SK-N-MC (cell line): ENCODE measurements at places on chromosomes 3 and 15.

DNA sequence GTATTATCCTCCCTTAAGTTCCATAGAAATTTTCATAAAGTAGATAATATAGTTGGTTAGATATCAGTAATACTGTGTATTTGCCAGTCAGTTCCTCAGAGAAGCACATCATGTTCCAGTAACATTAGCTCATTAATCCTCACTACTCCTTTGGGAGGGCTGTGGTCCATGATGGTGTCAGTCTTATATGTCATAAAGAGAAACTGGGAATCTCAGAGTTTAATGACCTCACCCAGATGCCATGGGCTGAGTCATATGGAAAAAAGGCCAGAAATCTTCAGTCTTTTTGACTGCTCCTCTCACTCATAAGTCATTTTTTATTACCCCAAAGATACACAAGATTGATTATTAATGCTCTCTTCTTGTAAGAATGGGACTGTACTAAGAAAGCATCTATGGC is 188.6 kb downstream of the CHL1 start:
- DNase-seq, result no peak

DNA sequence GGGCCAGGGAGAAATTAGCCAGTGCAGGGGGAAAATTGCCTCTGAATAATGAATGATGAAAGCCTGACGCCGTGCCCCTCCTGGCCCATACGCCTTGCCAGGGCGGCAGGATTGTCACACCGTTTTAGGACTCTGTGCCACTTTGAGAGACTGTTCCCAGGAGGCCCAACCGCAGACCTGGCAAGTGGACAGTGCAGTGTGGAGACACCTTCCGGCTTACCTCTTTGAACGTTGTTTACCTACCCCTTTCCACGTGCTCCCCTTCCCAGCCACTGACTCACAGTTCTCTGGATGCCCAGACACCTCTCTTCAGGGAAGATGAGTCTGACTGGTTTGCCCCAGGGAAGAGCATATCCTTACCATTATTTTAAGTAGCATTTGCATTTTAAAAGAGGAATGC is 84.0 kb upstream of the PXYLP1 start:
- no peak for DNase-seq

DNA sequence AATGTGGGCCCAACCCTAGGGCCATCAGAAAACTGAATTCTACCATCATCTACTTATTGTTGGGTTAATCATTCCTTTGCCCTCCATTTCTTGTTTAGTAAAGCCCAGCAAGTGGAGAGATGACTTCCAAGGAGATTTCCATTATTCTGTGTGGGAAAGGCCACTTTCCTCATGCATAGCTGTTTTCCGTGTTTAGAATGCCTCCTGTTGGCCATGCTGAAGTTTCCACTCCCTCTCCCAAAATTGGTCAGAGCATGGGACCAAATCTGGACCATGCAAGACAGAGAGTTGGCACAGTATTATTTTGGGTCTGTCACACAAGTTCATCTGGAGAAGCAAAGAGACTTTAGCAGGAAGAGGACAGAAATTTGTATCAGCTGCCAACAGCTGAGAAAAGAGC is 15.3 kb upstream of the SUSD5 start:
- no peak for DNase-seq

DNA sequence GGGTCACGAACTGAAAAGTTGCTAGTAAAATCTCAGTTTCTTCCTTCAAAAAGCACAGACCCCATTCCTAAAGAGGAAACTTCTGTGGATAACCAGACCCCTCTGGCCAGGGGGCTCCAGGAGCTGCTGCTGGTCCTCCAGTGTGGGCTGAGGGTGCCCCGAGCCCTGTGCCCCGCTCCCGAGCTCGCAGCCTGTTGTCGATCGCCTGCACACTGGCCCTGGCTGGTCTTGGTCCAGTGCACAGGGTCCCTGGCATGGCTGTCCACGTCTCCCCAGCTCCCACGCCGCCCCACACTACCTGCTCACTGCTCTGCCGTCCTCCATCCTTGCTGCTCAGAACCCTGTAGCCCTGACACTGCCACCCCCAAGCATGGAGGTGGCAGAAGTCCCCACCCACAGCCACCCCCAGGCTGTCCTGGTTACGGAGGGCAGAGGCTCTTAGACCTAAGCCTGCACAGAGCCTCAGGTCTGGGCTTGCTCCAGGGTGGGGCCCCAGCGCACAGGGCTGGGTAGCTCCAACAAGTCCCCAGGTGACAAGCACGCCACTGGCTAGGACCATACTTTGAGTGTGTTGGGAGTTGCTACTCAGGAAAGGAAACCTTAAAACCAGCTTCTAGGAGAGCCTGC is 87.0 kb downstream of the PLXNA1 start:
- DNase-seq, result no peak

- no peak for DNase-seq
Observed at GRCh38 chr3:20080956-20081554, 40.8 kb downstream of the KAT2B start.

- DNase-seq, result no peak
Observed at GRCh38 chr15:98760112-98760826, 111.9 kb downstream of the IGF1R start.

- DNase-seq, result no peak
Observed at GRCh38 chr15:36658898-36659639, 79.6 kb downstream of the CDIN1 start.

GRCh38 chr3:71131375-71132314 is 451.9 kb downstream of the FOXP1 start:
- no peak for DNase-seq

- DNase-seq, result no peak
Observed at GRCh38 chr3:103181160-103181559, 746.3 kb downstream of the ZPLD1 start.

GRCh38 chr15:100141311-100142001 is 200.3 kb downstream of the ADAMTS17 start:
- no peak for DNase-seq

DNA sequence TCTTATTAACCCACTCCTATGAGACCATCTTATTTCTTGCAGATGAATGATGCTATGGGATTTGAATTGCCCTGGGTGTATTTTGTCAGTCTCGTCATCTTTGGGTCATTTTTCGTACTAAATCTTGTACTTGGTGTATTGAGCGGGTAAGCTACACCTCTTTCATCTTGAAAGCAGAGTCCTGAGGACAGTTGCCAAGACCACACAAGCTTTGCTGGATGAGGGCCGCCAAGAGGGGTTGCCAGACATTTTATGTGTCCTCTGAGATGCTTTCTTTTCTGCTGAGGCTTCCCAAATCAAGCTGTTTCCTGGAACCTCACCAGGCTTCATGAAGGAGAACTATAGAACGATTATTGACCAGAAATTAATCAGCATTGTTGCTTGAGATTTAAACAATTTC is 173.2 kb downstream of the CHDH start:
- DNase-seq, result no peak

- no peak for DNase-seq
Observed at GRCh38 chr15:34240537-34240936, 15.7 kb downstream of the EMC4 start.

- DNase-seq, result no peak
Observed at GRCh38 chr15:101560722-101561583, 71.4 kb upstream of the PCSK6 start.

- DNase-seq, result no peak
Observed at GRCh38 chr3:168333410-168333935, 237.7 kb upstream of the GOLIM4 start.

GRCh38 chr3:29513236-29513635 is 232.4 kb downstream of the RBMS3 start:
- DNase-seq, result no peak

GRCh38 chr3:135310317-135310716 is 515.3 kb downstream of the EPHB1 start:
- DNase-seq, result no peak

DNA sequence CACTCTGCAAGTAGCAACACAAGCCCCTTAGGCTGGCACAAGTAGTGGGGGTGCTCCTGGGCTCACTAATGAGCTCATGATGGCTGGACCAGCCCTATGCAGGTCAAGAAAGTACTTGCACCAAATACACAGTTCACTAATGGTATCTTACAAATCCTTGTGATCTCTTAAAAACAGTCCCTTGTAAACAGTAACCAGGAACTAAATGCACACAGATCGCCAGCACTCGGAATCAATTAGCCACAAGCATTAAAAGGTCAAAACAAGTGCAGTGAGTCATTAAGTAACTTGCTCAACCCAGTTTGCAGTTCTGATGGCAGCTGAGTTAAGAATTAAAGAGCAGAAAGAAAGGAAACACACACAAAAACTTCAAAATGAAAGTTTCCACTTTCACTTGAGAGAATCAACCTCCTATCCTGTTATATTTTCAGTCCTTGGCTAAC is 43.2 kb downstream of the ARHGEF3 start:
- no peak for DNase-seq

GRCh38 chr15:31325595-31326155 is 960 bp upstream of the KLF13 start:
- DNase-seq, result no peak

- DNase-seq, result no peak
Observed at GRCh38 chr3:182925330-182925943, 54.9 kb downstream of the DCUN1D1 start.

DNA sequence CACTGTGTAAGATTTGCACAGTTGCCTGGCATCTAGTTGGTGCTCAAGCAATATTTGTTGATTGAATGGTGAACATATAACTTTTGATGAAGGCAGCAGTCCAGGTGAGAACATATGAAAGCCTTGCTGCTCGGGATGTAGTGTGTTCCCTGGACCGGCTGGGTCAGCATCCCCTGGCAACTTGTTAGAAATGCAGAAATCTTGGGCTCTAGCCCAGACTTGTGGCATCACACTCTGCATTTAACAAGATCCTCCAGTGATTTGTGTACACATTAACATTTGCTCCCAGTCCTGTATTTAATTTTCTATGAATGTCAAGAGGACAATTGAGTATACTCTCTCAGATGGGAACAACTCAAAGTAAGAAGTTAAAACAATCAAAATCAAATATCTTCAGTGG is 69.0 kb upstream of the SAMMSON start:
- DNase-seq, result no peak

DNA sequence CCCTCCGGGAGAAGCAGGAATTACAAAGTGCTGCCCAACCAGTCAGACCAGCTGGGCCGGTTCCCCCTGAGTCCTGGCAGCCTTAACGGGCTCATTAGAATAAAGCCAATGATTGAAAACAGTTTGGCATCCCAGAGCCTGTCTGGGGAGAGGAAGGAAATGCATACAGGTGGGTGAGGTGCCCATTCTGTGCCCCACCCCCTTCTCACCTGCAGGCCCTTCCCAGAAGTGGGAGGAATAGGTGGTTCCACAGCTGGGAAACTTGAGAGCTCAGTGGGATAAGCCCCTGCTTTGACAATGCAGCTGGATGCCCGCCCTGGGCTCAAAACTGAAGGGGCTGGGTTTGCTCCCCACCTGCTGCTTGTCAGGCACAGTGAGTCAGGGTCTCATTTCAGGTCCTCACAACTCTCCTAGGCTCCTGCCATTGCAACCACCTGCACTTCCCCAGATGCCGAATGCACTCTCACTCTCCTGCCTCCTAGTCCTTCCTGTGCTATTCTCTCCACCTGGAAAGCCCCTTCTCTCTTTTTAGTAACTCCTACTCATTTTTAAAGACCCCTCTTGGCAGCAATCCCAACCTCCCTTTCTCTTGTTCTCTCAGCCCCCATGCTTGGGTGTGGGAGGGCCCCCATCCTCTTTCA is 5.5 kb upstream of the BUB1B start:
- DNase-seq, result no peak

GRCh38 chr3:87287011-87287410 is 10.6 kb upstream of the POU1F1 start:
- no peak for DNase-seq

- DNase-seq, result no peak
Observed at GRCh38 chr15:80783260-80783659, 4.1 kb downstream of the CEMIP start.

DNA sequence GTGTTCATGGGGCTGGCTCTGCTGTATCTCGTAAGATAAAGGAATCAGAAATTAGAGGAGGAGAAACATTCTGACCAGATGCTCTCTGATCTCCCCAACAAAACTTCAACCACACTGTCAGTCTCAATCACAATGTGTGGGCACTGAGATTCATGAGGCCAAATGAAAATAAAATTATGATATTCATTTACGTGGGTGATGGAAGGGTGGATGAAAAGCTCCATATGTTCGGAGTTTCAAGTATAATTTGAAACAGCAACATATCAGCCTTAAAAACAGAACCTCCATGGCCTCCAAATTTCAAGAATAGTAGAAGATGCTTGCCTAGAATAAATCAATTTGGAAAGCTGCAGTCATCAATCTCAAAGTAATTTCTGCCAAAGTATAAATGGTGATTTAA is 363.7 kb downstream of the MAGI1 start:
- DNase-seq, result no peak

DNA sequence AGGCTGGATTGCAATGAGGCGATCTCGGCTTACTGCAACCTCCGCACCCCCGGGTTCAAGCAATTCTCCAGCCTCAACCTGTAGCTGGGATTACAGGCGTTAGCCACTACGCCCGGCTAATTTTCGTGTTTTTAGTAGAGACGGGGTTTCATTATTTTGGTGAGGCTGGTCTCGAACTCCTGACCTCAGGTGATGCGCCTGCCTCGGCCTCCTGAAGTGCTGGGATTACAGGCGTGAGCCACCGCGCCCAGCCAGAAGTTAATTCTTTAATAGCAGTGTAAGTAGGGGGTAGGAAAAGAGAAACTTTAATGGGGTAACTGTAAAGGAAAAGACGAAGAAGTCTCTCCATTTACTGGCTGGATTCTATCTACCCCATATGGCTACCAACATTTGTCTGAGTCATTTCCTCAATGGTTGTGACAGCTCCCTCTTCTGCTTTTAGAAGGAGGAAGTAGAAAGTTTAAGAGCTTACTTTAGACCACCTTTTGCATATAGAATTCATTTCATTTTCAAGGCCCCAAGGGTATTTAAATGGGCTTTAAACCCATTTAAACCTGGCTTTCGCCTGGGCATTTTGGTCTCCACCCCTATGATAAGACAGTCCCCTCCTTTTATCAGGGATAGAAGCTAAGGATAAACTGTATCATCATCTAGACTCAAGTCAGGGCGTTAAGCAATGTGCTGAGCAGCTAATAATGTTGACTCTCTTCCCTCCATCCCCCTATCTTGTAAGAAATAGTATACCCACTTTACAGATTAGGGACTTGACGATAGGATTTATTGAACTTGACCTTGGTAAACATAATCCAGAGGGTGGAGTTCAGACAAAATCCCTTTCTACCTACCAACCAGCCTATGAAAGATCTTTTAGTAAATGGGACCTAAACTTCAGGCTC is 1.1 kb upstream of the CDV3 start:
- DNase-seq, result no peak

DNA sequence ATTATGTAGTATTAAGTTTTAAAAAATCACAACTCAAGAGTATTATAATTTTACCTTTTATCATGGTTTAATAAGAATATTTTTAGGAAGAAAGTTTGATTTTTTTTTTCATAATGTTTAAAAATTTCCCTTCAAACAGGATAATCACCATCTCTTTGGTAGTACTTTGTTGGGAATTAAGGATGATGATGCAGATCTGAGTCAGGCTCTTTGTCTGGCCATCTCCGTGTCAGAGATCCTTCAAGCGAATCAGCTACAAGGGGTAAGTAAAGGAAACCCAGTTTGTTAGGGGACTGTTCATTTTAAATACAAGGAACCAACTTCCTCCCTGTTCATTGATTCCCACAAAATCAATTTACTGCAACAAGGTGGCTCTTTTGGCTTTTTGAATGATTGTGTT is 36.8 kb upstream of the NIT2 start:
- DNase-seq, result no peak
